ENCODE measurements at places on chromosomes 12 and 14. TPM values are rescaled to one million over a fixed set of nuclear protein-coding genes. Genes with fewer than 3 reads are reported as not detected.
A peak's percentile ranks its signal among the peaks of the same experiment; 100 is the strongest.

Gene CISTR
- not detected for total RNA-seq

GRCh38 chr12:23950210-23950774 lies 822 bp upstream of the SOX5 start:
- DNase-seq, result peak; percentile 36
- no peaks in the 10 kb centered on the region for H3K27me3 ChIP-seq
- H3K36me3 ChIP-seq, result no peaks in the 10 kb centered on the region
- H3K4me1 ChIP-seq, result peaks cover 20% of the 10 kb centered on the region

DNA sequence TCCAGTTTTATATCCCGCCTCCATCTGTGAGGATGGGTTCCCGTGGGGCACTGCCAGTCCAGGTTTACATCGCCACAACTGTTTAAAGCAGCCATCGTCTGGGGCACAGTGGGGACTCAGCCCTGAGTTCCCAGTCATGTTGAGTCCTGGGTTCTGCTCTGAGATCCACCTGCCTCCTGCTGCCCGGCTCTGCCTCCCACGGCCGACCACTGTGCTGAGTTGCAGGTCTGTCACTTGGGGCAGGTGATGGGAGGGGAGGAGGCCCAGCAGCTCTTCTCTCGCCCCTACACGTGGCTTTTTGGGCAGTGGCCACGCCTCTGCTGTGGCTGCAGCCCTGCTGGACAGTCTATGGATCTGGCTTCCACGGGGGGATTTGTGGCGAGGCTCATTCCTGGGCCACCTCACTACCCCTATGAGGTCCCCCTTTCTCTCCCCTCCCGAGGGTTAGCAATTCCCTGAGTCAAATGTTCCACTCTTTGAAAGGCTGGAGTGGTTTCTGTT lies 143.0 kb downstream of the ADGRD1 start:
- no peak overlapping the region for H3K4me3 ChIP-seq
- H3K36me3 ChIP-seq, result no peaks in the 10 kb centered on the region
- H3K4me1 ChIP-seq, result no peaks in the 10 kb centered on the region
- H3K27me3 ChIP-seq, result no peaks in the 10 kb centered on the region
- no peak for DNase-seq

Gene PAX9
- 1.8 TPM for total RNA-seq

Measured in lung (tissue), 17 donors.